ENCODE measurements at places on chromosomes 13 and 19.

GRCh38 chr19:15115762-15116615 lies 8.8 kb downstream of the SYDE1 start:
- DNase-seq = no peak

DNA sequence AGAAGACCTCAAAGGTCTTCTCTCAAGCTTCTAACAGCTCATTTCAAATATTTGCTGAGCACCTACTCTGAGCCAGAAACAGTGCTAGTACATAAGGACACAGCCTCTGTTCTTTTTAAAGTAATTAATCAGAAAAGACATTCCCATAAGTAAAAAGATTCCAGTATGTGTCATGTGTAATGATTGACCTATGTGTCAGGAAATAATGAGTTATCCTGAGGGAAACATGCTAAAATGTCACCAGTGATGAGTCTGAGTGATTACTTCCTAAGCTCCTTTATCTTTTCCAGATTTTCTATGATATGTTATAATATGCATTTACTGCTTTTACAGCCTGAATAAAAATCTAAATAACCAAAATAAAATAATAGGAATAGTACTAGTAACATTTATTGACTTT lies 107.6 kb downstream of the SLC25A15 start:
- DNase-seq = no peak

DNA sequence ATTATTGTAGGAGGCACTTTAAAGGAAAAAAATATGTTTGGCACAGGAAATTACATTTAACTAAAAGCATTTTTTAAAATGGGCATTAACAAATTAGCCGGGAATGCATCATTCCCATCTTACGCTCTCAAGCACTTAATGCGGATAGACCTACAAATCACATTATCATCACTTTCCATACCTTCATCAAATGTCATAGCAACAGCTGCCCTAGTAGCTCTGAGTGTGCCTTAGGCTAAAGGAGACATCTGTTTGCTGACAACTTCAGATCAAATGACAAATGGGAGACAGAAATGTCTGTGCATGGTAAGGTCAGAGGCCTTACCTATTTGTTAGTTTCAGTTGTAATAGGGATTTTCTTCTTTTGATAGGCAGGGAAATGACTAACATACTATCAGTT lies 773.2 kb upstream of the SLC10A2 start:
- no peak for DNase-seq

GRCh38 chr13:99948907-99949678 lies 22.5 kb downstream of the ZIC5 start:
- DNase-seq = no peak

GRCh38 chr19:14352526-14352925 lies 28.7 kb upstream of the ADGRE5 start:
- DNase-seq = no peak

DNA sequence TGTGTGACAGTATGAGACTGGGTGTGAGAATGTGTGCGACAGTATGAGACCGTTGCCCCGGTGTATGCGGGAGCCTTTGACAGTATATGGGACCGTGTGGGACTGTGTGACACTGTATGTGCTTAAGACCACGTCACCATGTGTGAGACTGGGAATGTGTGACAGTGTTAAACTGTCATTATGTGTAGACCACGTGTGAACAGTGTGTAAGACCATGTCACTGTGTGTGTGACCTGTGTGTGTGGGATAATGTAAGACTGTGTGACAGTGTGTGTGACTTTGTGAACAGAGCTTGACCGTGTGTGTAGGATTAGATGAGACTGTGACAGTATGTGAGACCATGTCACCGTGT lies 549 bp downstream of the ZNF583 start:
- no peak for DNase-seq

- DNase-seq = no peak
Measured at GRCh38 chr13:46289260-46289955, 77.7 kb downstream of the LRRC63 start.

- no peak for DNase-seq
Measured at GRCh38 chr19:47446534-47447469, 24.9 kb downstream of the SLC8A2 start.

DNA sequence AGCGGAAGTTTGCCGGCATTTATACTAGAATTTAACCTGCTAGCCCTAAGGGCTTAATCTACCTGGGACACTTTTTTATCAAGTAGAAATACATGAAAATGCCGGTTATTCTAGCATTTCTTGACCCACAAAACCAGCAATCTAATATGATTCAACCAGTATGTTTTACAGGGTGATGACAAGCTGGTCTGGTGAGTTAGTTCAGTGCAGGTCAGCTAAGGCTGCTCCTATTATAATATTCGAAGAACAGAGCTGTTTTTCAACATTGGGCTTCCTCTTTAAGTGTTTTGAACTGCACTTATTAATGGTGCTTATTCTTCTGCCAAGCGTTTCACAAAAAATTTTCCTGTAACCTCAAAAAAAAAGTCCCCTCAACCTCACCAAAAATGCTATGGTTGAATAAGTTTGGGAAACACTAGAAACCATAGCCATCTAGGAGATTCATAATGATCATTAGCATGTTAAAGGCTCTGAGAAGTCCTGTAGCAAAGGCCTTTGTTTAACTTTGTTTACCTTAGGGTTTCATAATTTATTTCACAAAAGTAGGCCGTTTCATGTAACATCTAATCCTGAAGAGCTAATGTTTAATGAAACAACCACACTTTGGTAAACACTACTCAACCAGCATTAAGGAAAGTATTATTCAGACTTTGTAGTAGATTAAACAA lies 526.6 kb downstream of the KLF12 start:
- DNase-seq = no peak

- DNase-seq = no peak
Measured at GRCh38 chr19:40217027-40217810, 965 bp downstream of the TTC9B start.

DNA sequence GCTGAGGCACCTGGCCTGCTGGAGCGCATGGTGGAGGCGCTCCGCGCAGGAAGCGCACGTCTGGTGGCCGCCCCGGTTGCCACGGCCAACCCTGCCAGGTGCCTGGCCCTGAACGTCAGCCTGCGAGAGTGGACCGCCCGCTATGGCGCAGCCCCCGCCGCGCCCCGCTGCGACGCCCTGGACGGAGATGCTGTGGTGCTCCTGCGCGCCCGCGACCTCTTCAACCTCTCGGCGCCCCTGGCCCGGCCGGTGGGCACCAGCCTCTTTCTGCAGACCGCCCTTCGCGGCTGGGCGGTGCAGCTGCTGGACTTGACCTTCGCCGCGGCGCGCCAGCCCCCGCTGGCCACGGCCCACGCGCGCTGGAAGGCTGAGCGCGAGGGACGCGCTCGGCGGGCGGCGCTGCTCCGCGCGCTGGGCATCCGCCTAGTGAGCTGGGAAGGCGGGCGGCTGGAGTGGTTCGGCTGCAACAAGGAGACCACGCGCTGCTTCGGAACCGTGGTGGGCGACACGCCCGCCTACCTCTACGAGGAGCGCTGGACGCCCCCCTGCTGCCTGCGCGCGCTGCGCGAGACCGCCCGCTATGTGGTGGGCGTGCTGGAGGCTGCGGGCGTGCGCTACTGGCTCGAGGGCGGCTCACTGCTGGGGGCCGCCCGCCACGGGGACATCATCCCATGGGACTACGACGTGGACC lies 9.7 kb upstream of the STRN4 start:
- DNase-seq = no peak

GRCh38 chr19:40960780-40961179 lies 30.3 kb upstream of the CYP2B6 start:
- DNase-seq = no peak

DNA sequence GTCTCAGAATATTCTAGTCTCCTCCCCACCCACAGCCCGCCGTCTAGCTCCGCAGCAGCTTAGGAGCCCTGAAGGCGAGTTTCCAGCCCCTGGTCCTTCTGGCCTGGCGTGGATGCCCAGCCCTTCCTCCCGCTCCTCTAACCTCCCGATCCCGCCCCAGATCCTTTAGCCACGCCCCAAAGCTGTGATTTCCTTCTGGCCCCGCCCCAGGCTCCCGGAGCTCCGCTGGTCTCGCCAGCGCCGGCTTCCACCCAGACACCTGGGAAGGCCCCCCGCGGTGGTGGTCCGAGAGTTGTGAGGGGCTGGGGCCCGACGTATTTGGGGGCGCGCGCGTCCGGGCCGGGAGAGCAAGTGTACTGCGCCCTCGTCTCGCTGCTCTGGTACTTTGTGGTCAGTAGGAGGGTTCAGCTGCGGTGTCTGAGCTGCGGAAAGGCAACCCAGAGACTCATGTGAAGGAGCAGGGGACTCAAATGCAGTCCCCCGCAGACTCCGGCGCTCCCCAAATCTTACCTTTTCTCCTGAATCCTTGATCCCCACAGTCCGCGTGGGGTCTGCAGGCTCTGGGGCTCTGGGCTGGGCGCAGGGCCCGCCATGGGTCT lies at the start of gene CGB7:
Gene CGB7 (minus strand): TSS at position 114 of the 599 bp plus-strand sequence. CDS start 2,374 bp downstream, outside the sequence.
- DNase-seq = no peak

- DNase-seq = no peak
Measured at GRCh38 chr13:40096357-40096901, 441.0 kb downstream of the COG6 start.

DNA sequence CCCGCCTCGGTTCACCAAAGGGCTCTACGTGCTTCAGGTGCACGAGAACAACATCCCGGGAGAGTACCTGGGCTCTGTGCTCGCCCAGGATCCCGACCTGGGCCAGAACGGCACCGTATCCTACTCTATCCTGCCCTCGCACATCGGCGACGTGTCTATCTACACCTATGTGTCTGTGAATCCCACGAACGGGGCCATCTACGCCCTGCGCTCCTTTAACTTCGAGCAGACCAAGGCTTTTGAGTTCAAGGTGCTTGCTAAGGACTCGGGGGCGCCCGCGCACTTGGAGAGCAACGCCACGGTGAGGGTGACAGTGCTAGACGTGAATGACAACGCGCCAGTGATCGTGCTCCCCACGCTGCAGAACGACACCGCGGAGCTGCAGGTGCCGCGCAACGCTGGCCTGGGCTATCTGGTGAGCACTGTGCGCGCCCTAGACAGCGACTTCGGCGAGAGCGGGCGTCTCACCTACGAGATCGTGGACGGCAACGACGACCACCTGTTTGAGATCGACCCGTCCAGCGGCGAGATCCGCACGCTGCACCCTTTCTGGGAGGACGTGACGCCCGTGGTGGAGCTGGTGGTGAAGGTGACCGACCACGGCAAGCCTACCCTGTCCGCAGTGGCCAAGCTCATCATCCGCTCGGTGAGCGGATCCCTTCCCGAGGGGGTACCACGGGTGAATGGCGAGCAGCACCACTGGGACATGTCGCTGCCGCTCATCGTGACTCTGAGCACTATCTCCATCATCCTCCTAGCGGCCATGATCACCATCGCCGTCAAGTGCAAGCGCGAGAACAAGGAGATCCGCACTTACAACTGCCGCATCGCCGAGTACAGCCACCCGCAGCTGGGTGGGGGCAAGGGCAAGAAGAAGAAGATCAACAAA lies 2.6 kb downstream of the PCDH17 start:
- no peak for DNase-seq

GRCh38 chr19:17335575-17335974 lies 920 bp upstream of the ANO8 start:
- DNase-seq = no peak

DNA sequence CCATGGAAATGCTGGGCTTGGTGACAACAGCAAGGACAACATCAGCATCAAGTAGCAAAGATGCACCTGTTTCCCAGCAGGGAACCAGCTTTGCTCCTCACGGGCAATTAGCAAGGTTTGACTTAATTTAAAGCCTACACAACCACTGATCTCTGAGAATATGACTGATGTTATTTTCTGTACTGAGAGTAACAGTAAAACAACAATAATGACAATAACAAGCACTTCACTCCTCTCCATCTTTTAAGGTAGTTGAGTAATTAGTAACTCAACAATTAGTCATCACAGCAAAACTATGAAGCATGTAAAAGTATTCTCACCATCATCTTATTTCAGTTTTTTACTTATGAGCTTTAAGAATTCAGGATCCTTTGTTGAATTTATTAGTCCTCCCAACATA lies 37.3 kb downstream of the ENOX1 start:
- no peak for DNase-seq

DNA sequence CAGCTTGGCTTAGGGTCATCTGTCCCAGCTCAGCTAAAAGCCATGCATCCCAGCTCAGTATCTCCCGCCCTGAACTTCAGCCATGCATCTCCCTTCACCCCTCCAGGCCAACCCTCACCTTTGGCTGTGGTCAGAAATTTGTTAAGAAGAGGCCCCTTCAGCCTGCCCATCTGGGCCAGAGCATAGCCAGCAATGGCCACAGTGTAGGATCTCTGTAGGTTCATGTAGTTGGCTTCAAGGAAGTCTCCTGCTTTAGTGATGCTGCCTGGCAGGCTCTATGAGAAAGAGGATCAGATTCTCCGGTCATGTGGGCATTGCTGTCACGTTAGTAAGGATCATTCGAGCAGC lies 16.6 kb upstream of the TNFSF14 start:
- no peak for DNase-seq

Data from DMS 273 treated with DMSO at 0.1 percent for 48 hours (cell line).